ENCODE measurements at places on chromosomes 2 and 18.
A peak's percentile ranks its signal among the peaks of the same experiment; 100 is the strongest.

DNA sequence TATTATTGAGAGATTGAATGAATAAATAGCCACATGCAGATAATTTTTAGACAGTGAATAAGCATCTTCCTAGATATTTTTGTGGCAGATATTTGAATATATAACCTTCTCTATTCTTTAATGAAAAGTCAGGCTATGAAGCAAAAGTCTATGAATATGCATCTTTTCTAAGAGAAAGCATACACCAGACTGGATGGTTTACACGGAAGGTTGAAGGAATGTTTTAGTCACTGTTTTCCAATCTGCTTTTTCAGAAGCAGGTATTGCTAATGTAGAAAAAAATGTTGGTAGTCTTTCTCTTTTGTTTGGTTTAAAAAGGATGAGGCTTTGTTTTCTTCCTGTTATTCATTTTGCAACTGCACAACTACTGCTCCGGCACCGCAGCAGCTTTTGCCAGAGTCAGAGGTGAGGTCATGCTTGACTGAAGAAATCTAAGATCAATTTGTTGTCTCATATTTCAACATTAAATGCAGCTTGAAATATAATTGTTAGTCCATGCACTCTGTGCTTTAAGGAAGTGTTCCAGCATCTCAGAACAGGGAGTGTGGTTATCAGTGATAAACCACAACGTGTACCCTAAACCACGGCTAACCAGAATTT lies 1540.8 kb upstream of the PIK3C3 start:
- no peak for DNase-seq

- no peak for DNase-seq
Observed at GRCh38 chr2:198135481-198135934, 331.1 kb downstream of the PLCL1 start.

DNA sequence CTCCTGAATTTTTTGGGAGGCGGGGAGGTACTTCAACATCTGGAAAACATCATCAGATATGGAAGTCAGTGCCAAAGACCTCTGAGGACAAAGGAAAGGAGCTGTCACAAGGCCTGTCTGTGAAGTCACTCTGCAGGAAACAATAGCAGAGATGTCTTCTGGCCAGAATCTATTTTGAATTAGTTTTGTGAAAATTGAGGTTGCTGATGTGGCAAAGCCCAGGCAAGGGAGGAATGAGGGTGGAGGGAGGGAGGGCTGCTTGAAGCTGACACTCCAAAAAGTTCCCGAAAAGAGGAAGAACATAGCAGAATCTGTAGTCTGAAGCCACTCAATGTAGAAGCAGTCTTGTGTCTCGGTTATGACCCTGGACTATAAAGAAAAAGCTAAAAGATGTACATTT lies 151.1 kb upstream of the LHCGR start:
- DNase-seq: no peak

DNA sequence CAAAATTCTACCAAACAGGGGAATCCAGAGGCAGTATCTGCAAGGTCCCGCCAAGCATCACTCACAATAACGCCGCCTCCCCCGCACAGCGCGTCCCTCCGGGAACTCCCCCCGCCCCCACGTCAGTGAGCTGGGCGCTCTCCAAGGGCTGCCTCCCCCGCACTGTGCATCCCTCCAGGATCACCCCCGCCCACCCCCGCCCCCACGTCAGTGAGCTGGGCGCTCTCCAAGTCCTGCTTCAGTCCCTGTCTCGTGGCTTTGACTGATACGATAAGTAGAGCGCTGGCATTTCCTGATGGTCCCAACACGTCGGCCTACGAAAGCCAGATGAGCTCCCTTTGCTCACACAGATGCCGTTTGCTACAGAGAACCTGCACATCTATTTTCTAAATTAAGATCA lies 130.7 kb upstream of the TPO start:
- DNase-seq: no peak

DNA sequence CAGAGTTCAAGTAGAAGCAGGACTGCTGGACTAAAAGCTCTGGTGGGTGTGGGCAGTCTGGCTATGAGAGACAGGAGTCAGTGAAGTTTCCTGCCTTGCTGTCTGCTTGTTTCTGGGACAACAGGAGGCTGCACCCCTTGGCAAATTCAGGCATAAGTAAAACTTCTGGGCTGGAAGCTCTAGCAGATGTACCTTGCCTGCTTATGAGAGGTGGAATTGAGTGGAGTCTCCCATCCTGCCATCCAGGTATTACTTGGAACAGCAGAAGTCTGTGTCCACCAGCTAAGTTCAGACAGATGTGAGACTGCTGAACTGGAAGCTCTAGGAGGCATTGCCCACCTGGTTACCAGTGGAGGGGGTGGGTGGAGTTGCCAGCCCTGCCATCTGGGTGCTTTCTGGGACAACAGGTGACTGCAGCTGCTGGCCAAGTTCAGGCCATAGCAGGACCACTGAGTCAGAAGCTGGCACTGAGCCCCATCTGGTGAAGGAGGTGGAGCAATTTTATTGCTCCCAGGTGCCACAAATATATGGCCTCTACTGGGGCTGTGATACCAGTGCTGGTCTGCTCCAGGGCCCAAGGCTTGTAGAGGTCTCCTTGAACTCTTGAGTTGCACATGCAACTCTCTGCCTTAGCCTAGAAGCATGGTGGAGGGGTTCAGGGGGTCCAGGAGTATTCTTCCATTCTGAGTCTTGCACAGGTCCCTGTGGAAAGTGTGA lies 199.4 kb upstream of the FN1 start:
- no peak for DNase-seq

DNA sequence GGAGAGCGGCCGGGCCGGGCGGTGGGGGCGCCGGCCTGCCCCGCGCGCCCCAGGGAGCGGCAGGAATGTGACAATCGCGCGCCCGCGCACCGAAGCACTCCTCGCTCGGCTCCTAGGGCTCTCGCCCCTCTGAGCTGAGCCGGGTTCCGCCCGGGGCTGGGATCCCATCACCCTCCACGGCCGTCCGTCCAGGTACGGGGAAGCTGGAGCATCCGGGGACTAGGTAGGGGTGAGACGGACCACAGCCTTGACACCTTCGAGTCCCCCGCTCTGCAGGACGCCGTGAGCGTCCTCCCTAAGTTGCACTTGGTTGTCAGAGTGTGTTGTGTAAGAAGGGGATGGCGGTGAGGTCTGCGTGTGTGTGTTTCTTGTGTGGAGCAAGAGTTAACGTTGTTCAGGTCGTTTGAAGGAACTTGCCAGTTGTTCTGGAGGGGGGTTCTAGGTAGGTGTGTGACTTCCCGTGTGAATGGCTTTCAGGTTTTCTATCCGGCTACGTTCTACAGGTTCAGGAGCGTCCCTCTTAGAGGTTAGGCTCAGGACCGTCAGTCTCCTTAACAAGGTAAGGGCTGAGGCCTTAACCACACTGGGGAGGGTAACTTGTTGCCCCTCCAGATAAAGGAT lies 393 bp downstream of the IL1R1 start:
- no peak for DNase-seq

- no peak for DNase-seq
Observed at GRCh38 chr2:3492951-3493614, 26.2 kb downstream of the ADI1 start.

GRCh38 chr2:237729681-237730475 lies 68.7 kb upstream of the RBM44 start:
- DNase-seq: no peak

DNA sequence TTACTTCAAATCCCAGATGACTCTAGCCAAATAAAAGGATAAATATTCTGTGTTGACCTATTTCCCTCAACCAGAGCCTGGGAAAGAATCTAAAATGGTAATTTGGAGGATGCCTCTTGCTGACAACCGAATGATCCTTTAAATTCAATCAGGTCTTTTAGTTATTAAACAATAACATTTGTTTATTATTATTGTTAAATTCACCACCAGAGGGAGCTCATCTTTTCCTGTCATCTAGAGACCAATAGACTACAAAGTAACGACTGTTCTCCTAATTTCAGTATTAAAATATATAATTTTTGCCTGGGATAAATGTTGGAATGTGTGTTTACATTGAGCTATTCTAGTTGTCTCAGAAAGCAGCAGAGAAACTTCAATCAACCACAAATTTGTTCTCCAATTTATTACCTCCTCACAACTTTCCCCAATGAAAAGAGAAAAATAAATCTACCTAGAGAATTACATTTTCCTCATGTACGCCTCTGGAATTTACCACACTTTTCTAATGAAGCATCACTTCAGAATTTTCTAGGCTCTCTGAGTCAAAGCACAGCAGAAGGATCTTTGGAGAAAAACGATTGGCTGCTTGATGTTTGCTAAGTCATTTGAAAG lies 142.7 kb downstream of the SCG2 start:
- DNase-seq: no peak

DNA sequence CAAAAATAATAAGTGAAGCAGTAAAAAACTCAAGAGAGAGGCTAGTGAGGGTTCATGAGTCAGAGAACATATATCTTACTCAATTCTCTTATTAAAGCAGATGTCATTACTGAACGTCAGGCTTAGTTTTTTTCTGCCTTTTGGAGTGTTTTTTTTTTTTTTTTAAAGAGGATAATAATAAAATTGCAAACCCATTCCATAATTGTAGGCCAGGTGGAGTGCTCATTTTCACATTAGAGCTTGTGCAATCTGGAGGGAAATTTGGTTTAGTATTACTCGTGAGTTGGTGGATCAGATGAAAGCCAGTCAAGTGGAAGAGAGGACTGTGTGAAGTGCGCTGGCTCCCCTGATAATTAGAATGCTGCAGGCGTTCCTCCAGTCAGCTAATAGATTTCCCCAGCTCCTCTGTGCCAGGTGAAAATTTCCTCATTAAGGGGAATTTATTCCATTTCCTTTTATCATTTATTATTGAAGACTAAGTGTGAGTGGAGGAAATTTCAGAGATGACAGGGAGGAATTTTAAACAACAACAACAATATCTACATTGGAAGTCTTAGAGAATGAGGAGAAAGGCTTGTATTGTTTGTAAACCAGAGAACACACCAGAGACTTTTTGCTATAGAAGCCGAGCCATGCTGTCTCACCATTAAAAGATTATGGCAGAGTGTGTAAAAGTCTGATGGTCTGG lies 74.6 kb downstream of the CPS1 start:
- DNase-seq: no peak

DNA sequence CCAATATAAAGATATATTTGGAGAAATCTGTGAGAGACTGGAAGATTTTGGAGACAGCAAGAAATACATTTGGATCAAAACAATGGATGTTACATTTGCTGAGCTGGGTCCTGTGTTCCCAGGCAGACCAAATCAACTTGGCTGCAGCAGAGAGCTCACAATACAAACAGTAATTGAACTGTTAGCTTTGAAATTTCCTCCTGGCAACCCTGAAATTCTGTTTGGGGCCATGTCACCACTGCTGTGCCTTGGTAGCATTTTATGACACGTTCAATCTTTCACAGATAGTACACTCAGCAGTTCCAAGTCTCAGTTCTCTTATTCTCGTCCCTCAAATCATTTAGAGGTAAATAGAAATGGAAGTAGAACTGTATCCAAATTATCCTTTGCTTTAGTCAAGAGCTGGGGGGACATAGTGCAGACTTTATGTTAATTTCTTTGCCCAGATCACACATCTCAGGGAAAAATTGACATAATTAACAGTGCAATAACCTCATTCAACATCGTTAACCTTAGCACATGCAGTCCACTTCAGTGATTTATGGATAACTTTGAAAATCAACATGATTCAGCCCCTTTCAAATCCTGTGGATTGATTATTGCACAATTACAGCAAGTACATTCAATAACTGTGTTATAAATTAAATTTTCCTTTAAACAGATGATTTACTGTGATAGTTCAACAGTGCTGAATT lies 277.4 kb upstream of the MC4R start:
- DNase-seq: no peak

DNA sequence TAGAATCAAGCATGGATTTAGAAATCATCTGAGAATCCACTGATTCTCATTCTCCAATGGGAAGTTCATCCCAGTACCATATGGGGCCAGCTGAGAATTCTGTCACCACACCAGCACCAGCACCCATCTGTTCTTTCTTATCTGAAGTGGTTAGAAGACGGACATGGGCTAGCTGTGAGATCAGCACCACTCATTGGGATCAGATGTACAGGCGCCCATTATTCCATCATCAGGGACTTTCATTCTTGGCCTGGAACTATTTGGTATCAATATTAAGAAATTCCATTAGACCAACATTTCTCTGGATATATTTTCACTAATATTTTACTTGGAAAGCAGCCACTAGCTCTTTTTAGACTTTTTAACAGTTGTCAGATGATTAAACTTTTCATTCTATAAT lies 185.9 kb upstream of the LINC00305 start:
- no peak for DNase-seq

- DNase-seq: no peak
Observed at GRCh38 chr18:74478880-74479279, 17.3 kb upstream of the CNDP2 start.

DNA sequence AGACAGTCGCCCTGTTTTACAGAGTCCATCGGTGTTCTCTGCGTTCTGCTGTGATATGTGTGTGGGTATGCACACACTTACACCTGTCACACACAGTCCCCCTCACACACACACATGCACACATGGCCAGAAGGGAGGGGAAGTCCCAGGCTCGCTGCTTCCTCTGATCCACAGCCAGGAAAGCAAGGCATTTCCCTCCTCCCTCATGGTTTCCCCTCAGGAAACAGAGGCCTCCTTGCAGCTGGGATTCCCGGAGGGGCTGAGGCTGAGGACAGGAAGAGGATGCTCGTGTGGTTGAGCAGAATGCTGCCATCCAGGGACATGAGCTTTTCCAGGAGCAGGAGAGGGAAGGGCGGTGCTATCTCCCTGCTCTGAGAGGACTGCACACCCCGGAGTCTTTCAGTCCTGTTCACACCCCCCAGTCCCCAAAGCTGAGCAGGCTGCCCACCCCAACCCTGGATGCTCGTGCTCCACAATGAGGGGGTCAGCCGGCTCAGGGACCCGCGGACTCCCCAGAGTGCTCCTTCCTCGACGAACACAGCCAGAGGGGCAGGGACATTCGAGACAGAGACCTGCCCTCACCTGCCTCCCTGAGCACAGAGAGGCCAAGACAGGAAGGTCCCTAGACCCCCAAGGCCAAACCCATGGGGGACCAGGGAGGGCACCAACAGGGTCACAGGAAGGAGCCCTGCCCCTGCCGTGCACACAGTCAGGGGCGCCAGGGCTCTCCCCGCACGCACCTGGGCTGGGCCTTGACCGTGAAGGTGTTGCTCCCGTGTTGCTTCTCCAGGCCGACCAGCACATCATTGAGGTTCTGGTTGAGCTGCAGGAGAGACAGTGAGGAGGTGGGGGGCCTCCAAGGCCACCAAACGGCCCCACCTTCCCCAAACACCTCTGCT lies 45.3 kb downstream of the BIN1 start:
- DNase-seq: no peak

DNA sequence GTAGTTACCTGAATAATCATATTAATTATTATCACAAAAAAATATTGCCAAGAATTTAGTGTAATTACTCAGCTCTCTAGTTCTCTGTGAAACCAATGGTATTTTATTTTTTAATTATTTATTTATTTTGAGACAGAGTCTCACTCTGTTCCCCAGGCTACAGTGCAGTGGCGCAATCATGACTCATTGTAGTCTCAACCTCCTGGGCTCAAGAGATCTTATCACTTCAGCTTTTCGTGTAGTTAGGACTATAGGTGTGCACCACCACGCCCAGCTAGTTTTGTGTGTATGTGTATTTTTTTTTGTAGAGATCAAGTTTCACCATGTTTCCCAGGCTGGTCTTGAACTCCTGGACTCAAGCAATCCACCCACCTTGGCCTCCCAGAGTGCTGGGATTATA lies 440.4 kb upstream of the CDH20 start:
- DNase-seq: peak; percentile 79
